ENCODE measurements at places on chromosomes 4 and X.

GRCh38 chr4:181046809-181047208 is 1196.4 kb upstream of the TENM3 start:
- no peak for DNase-seq

DNA sequence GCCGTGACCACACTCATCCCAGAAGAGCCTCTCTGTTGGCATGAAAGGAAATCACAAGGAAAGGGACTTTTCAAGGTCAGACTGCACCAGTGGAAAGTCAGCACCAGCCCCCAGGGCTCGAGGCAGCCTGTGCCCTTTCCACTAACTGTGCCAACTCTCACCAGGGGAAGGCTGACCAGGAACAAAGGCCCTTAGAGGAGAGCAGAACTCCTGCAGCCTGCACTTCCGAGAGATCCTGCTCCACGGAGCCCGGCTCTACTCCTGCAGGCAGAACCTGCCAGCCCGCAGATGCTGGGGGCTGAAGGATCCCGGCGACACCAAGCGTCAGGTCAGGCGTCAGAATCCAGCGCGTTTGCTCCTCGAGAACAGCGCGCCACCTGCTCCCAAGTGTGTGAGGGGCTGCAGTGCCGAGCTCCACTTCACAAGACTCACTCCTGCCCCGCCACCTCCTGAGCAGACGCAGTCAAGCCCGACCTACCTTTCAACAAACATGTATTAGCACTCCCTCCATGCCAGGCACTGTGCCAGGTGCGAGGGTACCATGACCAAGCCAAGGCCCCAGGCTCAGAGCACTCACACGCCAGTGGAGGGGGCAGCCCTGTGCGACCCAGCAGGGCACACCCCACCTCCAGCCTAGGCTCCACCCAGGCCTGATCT is 13.6 kb upstream of the HELT start:
- DNase-seq = no peak

DNA sequence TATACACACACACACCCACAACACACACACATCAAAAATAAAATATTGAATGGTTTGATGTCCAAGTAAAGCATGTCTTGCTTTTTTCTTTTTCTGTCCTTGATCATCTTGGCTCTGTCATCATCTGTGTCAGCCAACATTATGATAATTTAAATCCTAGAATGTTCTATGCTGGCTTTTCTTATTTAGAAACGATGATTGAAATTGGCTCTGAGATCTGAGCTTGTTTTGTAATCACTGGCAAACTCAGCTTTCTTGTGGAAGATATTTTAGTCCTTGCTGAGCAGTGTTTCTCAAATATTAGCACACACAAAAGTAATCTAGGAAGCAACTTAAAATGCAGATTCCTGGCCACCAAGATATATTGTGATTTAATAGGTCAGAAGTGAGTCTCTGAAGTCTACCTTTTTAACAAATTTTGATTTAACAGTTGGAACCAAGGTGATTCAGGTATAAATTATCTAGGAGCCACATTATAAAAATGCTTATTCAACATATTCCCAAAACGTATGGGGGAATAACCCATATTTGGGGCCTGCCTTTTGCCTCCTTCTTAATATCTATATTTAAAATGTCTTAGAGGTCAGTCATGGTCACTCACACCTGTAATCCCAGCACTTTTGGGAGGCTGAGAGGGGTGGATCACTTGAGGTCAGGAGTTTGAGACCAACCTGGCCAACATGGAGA is 24.0 kb upstream of the DSPP start:
- no peak for DNase-seq

GRCh38 chrX:40320819-40321218 is 223.1 kb upstream of the BCOR start:
- DNase-seq = no peak

DNA sequence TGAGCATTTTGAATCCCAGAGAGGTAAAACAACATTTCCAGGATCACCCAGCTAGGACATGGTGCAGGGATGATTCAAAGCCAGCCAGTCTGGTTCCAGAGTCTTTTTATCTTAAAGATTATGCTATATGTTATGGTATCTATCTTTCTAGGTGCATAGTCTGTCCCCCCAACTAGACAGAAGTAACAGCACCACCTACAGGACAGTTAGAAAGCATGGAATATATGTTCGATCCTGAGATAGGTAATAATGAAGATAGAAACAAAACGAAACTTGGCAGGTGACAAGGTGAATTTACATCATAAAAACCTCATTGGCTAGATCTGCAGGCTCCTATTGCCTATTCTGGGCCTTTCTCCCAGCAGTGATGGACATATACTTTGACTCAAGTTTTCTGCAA is 723.2 kb downstream of the SMARCA1 start:
- DNase-seq = no peak

GRCh38 chr4:184408684-184409081 is 65.7 kb downstream of the IRF2 start:
- no peak for DNase-seq

GRCh38 chrX:40855411-40855810 is 120.1 kb upstream of the MED14 start:
- no peak for DNase-seq

GRCh38 chr4:10018818-10019461 is 2.4 kb downstream of the SLC2A9 start:
- peak; percentile 96 for DNase-seq

DNA sequence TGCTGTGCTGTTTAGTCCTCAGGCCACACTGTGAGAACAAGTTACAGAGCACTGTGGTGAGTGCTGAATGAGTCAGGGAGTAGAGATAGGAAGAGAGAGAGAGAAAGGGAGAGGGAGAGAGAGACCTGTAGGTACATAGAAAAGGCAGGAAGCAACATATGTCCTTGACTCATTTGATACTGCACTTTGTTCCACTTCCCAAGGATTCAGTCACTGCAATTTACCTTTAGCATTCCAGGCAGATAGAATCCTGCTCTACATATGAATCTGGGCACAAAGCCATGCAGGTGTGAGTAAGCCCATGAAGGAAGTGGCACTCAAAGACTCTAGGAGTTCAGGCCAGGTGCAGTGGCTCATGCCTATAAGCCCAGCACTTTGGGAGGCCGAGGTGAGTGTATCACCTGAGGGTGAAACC is 1.0 kb upstream of the DAPP1 start:
- DNase-seq = no peak

DNA sequence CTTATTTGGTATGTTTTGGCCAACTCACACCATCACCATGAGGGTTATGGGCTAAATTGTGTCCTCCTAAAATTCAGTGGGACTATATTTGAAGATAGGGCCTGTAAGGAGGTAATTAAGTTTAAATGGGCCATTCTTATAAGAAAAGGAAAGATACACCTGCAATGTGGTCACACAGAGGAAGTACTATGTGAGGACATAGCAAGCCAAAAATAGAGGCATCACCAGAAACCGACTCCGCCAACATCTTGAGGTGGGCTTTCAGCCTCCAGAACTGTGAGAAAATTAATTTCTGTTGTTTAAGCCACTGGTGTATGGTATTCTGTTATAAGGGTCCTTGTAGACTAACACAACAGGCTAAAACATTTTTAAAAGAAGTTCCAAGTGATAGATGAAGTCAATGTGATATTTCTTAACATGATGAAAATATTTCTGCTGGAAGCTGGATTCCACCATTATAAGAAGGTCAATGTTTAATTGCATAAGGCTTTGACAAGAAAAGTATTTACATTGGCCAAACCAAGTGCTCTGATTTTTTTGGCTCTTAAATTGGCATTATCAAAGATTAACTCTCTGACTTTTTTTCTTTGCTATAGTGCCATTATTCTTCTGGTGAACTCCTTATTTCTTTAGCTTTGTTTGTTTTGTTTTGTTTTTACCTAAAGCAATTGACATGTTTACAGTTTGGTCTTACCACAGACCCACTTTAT is 540.9 kb downstream of the PPARGC1A start:
- no peak for DNase-seq

GRCh38 chr4:134905061-134905460 is 703.5 kb upstream of the PABPC4L start:
- DNase-seq = no peak

- DNase-seq = no peak
These were observed 6.9 kb downstream of the CXCL10 start for GRCh38 chr4:76016393-76016792.

- no peak for DNase-seq
These were observed 90.6 kb downstream of the MID1IP1 start for GRCh38 chrX:38891641-38892413.

- DNase-seq = no peak
These were observed 165.6 kb upstream of the HCCS start for GRCh38 chrX:10945498-10945897.

- no peak for DNase-seq
These were observed 1.4 kb upstream of the UGT2B4 start for GRCh38 chr4:69497076-69497475.

- no peak for DNase-seq
These were observed 238.3 kb downstream of the KCNIP4 start for GRCh38 chr4:21710179-21710835.

GRCh38 chr4:151469970-151470369 is 61.0 kb downstream of the FHIP1A start:
- no peak for DNase-seq

GRCh38 chrX:9493936-9494335 is 29.1 kb downstream of the TBL1X start:
- DNase-seq = no peak

DNA sequence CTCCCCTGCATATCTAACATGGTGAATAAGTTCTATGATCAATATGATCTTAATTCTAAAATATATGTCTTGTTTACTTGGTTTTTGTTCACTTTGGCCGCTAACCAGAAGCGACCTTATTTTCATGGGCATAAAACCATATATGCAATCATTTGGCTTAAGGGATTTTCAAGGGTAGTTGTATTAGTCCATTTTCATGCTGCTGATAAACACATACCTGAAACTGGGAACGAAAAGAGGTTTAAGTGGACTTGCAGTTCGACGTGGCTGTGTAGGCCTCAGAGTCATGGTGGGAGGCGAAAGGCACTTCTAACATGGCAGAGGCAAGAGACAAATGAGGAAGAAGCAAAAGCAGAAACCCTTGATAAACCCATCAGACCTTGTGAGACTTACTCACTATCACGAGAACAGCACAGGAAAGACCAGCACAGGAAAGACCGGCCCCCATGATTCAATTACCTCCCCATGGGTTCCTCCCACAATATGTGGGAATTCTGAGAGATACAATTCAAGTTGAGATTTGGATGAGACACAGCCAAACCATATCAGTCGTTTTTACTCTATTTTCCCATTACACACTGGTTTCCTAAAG is 114.3 kb upstream of the CPEB2 start:
- no peak for DNase-seq

GRCh38 chr4:128461291-128462102 is 173.9 kb upstream of the PGRMC2 start:
- no peak for DNase-seq

DNA sequence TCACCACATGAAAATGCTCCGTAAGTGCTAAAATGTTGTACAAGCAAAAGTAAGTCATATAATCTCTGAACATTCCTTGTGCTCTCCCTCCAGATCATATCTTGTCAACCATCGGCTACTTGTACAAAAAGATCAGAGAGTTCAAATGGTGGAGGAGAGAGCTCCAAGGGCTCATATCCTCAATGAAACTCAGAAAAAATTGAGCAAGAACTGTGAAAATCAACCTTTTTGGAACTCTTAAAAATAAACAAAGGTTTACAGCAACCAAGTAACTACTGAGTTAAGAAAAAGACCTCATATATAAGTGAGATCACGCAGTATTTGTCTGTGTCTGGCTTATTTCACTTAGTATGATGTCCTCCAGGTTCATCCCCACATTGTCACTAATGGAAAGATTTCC is 63.2 kb downstream of the TEX13C start:
- DNase-seq = no peak

GRCh38 chr4:158728236-158728635 is 5.0 kb upstream of the PPID start:
- DNase-seq = no peak

DNA sequence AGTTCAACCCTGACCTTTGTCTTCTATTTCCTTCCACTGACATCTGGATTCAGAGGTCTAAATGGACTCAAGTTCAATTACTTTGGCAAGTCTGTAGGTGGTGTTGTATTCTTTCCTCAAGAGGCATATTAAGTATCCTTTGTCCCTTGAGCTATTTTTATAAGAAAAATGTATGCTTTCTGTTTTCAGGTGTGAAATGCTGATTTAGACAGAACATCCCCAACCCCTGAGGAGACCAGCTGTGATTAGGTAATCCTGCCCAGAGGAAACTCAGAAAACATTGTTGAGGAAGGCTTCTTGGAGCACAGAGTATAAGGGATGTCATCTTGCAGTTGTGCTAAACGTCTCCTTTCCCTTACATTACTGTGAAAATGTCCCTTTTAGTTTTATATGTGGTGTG is 46.6 kb upstream of the EGFL6 start:
- no peak for DNase-seq

DNA sequence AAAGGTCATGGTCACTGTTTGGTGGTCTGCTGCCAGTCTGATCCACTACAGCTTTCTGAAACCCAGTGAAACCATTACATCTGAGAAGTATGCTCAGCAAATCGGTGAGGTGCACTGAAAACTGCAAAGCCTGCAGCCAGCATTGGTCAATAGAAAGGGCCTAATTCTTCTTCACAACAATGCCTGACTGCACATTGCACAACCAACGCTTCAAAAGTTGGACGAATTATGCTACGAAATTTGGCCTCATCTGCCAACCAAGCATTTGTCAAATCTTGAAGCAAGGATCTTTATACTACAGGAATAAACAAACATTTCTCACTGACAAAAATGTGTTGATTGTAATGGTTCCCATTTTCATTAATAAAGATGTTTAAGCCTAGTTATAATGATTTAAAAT is 90.4 kb downstream of the EIF4E start:
- DNase-seq = no peak

GRCh38 chr4:139392797-139393196 is 61.1 kb upstream of the RAB33B start:
- DNase-seq = no peak

DNA sequence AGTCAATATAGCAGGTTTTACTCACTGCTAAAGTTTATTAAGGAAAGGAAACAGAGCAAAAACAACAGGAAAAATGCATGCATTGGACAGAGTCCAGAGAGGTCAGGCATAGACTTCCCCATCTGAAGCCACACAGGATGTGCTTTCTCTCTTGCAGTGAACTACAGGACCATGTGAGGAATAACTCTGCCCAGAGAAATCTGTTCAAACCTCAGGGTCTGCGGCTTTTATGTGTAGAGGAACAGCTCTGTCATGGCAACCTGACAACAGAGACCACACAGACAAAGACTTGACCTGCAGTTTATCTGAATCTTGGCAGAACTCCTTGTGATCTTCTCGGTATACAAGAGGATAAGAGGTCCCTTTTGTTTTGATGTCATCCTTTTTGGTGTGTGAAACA is 46.3 kb upstream of the LONRF3 start:
- DNase-seq = peak; percentile 71

GRCh38 chr4:18105030-18106011 is 83.8 kb upstream of the LCORL start:
- no peak for DNase-seq

- DNase-seq = no peak
These were observed 36.8 kb upstream of the SPON2 start for GRCh38 chr4:1208970-1209704.

- no peak for DNase-seq
These were observed 675.2 kb upstream of the FRG1 start for GRCh38 chr4:189265515-189265914.

GRCh38 chrX:18415386-18415785 is 10.0 kb upstream of the CDKL5 start:
- peak; percentile 7 for DNase-seq

GRCh38 chr4:152143806-152144205 is 383.0 kb upstream of the GATB start:
- DNase-seq = no peak

Measured in common myeloid progenitor, CD34-positive (primary cell).